ENCODE measurements at places on chromosomes 7 and 10.

- DNase-seq: peak; percentile 45
These were observed 18.6 kb upstream of the ADRB1 start for GRCh38 chr10:114024876-114025610.

DNA sequence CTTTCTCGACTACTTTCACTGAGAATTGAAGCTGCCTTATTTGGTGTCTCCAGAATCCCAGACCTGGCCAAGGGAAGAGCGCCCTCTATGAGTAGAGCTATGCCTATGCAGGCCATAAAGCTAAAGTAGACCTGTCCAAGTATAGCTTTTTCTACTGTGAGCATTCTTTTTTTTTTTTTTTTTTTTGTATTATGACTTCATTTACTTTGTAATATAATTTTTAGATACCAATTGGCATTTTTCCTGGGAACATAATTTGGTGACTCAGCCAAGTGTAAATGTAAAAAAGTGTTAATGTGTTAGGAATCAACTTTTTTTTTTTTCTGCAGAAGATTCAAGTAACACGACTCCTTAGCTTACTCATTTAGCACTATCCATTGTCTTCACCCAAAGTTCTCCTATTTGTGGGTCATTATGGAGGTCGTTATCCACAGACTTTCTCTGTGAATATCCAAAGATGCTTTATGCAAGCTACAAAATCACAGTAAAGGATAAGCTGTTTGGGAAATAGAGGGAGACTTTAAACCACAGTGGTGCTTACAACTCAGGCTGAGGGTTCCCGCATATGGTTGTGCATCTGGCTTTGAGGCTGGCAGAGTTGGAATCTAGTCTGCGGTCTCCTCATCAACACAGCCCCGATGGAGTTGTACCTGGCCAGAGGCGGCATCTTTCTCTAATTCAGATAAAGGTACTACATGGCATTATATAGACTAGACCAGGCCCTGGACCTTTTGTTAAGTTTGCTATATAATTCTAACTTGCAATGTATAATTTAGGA lies 1040.2 kb upstream of the SORCS1 start:
- peak; percentile 30 for DNase-seq

DNA sequence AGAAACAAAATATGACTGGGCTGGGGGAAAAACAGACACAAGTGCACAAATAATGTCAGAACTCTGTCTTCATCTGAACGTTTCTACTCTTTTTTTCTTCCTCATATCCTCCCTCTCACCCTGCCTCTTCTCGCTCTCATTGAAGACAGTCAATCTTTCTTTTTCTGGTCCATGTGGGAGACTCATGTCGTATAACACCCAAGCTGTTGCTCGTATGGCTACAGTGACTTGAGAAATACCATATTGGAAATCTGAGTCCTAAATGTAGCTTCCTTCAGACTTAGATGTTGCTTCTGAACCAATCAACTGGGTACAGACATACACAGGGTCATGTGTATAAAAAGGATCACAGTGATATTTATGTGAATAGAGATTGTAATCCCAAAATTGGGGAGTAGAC lies 579.8 kb upstream of the CELF2 start:
- no peak for DNase-seq

GRCh38 chr7:36546331-36546730 lies 156.7 kb downstream of the ANLN start:
- DNase-seq: no peak

DNA sequence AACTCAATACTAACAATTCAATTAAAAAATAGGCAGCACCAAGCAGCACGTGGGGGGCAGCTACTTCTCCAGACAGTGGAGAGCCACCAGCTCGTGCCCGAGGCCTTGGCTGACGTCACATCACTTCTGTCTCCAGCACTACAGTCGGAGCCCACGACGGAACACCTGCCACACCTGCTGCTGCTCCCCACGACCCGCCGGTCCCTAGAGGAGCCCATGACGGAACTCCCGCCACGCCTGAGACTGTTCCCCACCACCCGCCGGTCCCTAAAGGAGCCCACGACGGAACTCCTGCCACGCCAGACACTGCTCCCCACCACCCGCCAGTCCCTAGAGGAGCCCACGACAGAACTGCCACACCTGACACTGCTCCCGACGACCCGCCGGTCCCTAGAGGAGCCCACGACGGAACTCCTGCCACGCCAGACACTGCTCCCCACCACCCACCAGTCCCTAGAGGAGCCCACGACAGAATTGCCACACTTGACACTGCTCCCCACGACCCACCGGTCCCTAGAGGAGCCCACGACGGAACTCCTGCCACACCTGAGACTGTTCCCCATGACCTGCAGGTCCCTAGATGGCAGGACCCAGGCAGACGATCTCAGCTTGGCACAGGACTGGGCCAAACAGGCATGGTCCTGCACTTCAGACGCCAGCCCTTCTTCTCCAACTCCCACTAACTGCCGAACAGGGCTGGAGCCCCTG lies 258.0 kb downstream of the ELFN1 start:
- DNase-seq: no peak

GRCh38 chr10:7179536-7179935 lies 231.3 kb downstream of the SFMBT2 start:
- DNase-seq: no peak

DNA sequence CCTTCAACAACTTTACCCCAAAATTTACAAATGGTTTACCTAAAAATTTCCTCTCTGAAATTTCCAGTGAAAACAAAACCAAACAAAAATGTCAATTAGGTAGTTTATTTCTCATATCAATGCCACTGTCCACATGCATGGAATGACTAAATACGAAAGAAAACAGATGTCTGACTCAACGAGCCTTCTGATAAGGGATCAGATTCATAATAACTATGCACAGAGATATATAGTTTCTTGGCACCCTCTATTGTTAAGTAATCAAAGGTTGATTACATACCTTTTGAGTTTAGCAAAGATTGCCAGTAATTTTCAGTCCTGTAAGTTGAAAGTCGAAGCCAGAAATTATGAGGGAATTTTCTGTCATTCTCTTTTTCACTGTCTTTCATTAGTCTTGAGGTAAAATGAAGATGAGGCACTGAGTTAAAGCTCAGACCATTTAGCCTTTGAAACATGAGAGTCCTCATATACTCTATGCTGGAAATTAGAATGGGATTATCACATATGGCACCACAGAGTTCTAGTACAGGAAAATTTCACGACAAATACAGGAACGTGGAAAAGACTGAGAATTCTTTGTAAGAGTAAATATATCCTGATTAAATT lies 519.1 kb upstream of the ANKRD30A start:
- DNase-seq: no peak

GRCh38 chr10:95532536-95532935 lies 28.6 kb downstream of the SORBS1 start:
- no peak for DNase-seq

DNA sequence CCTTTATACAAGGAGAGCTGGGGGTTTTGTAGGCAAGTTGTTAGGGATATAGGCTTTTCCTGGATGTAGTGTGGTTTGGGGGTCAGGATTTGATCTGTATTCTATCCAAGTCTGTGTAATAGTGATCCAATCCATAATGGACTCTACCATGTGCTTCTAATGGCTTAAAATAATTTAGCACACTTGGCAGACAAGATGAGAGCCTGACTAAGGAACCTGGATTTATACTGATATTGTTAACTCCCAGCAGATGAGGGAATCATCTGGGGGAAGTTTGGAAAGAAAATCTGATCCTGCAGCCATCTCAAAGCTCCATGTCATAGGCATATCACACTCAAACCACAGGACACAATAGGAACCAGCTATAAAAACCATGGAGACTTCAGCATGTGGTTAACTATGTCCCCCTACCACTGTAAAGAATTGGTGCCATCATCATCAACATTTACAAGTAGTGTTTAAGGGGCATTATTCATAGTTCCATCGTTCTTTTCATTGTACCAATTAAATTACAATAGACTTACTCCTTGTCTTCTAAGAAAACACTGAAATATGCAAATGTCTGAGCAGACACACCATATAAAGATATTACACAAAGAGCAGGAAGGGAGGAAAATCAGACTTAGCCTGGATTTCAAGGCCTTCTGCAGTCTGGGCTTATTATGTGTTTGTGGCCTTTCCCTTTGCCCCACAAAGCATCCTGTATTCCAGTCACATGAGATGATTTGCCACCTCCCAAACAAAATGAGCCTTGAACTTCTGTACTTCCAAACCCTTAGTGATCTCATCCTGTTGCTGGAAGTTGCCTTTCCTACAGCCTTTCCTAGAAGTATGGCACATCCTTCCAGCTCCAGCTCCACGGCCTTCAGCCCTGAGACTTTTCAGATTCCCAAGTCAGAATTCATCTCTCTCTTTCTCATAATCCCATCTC lies 22.5 kb upstream of the HPS1 start:
- no peak for DNase-seq

DNA sequence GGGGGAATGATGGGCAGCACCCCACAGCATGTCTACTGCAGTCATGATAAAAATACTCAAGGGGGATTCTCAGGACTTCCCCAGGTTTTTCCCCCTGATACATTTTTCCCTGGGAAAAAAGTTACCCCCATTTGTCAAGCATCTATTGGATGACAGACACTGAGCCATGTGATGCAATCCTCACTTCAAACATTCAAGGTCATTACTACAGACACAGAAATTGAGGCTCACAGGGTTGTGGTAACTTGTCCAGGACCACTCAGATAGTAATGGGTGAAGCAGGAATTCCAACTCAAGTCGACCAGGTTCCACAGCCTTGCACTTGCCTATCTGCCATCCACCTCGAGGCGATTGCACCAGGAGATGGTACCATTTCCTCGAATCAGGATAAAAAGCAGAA lies 31.7 kb downstream of the PPP1R3C start:
- DNase-seq: no peak

- peak; percentile 5 for DNase-seq
These were observed 557.4 kb upstream of the VSTM2A start for GRCh38 chr7:53984776-53985175.

DNA sequence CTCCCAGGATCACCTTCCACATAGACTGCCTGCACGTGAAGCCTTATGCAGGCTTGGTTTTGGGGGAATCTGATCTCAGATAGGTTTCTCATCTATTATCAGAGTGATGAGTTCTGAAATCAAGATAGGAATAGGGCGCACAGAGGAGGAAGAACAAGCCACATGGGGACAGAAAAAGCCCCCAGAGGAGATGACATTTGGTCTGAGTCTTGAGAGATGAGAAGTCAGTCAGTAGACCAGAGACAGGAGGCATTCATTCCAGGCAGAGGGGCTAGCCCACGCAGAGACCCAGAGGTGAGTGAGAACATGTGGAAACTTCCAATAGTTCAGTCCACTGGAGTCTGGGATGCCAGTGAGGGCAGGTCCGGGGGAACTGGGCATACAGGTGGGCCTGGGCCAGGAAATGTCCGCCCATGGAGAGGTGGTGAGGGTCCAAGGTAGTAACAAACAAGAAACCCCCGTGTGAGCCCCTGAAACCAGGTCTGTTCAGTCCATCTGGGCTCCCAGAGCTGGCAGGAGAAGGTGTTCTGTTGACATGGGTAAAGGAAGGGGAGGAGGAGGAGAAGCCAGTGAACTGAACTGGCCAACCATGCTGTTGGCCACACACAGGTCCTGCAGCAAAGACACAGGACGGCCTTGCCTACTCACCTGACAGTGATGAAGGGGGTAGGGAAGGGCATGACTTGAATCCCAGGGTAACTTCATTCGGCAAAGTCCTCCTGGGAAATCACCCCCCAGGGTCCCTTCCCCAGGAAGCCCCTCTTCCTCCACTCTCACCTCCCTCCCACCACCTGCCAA lies 69.3 kb upstream of the SMNDC1 start:
- no peak for DNase-seq

DNA sequence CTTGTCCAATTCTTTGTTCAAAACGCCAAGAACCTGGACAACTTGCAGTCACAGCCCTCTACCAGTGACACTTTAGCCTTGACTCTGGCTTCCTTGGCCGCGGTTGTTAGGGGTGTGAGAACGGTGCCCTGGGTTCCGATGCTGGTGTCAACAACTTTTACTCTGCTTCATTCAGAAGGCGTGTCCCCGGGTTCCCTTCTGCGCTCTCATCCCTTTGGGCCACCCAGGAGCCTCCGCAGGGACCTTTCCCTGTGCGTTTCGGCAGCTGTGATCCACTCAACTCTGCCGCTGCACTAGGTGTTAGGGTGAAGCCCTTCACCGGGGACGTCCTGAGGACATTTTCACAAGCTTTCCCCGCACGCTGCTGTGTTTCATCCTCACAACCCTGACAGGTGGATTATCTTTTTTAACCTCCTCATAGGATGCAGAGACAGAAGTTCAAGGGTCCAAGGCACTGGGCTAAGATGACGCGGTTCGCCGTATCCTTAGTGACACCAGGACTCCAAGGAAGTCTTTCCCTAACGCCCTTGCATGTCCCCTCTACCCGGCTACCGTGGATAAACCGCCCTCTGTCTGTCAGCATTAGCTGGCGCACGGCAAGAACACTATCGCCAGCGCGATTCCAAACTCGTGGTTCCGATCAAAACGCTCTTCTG lies 133.5 kb upstream of the SHH start:
- no peak for DNase-seq

GRCh38 chr10:128047351-128047750 lies 78.9 kb downstream of the MKI67 start:
- DNase-seq: peak; percentile 98

GRCh38 chr7:95470452-95470851 lies 15.3 kb upstream of the ASB4 start:
- DNase-seq: peak; percentile 29

GRCh38 chr7:44853391-44853790 lies 5.5 kb upstream of the H2AZ2 start:
- DNase-seq: no peak

DNA sequence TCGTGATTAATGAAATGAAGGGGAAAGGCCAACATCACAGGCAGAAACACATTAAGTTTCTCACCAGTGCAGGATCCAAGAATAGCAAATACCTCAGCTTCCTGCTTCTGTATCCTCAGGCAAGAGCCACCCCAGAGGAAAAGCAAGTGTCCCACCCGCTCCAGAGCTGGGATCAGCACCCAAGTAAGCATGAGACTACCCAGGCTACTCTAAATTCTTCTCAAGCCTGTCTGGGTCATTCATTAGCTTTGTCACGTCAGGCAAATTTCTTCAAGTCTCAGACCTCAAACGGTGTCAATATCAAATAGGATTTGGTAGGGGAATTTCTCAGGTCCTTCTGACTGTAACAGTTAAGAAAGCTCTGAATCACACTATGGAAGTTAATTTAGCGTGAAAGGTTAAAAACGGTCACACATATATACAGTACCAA lies 59.0 kb downstream of the GNA12 start:
- no peak for DNase-seq

DNA sequence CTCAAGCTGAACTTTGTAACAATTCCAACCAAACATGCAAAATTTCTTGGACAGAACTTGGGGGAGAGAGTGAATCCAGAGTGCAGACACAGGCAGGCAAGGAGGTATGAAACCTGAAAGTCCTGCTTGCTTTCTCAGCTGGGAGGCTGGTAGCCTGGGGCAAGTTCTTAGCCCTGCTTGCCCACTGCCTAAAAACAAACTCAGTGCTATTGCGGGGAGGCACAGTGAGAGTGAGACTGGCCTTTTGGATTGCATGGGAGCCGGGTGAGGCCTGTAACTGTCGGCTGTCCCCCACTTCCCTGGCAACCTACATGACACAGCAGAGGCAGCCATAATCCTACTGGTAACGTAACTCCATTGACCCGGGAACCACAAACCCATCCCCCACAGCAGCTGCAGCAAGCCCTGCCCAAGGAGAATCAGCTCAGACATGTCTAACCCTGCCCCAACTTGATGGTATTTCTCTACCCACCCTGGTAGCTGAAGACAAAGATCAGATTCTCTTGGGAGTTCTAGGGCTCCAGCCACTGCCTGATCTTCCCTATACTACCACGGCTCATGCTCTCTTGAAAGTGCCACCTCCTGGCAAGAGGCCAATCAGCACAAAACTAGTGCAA lies 663.6 kb downstream of the GRM8 start:
- DNase-seq: peak; percentile 24

- no peak for DNase-seq
These were observed 219.8 kb downstream of the TCERG1L start for GRCh38 chr10:131091682-131092081.
